ENCODE measurements at places on chromosomes 6 and 20.

DNA sequence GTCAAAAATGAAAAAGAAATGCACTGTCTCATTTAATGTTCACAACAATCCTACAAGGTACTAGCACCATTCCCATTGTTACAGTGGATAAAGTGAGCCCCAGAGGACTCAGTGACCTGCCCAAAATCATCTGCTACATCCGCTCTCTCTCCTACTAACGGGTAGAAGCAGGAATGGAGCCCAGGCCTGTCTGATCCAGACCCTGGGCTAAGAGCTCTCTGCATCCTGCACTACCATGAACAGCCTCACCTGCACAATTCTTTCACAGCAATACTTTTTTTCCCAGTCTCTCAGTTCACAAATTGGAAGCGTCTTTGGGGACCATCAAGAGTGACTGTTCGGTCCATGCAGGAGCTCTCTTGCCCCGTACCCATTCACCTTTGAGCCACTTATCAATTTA is 31.2 kb downstream of the ATP9A start:
- DNase-seq, result no peak

DNA sequence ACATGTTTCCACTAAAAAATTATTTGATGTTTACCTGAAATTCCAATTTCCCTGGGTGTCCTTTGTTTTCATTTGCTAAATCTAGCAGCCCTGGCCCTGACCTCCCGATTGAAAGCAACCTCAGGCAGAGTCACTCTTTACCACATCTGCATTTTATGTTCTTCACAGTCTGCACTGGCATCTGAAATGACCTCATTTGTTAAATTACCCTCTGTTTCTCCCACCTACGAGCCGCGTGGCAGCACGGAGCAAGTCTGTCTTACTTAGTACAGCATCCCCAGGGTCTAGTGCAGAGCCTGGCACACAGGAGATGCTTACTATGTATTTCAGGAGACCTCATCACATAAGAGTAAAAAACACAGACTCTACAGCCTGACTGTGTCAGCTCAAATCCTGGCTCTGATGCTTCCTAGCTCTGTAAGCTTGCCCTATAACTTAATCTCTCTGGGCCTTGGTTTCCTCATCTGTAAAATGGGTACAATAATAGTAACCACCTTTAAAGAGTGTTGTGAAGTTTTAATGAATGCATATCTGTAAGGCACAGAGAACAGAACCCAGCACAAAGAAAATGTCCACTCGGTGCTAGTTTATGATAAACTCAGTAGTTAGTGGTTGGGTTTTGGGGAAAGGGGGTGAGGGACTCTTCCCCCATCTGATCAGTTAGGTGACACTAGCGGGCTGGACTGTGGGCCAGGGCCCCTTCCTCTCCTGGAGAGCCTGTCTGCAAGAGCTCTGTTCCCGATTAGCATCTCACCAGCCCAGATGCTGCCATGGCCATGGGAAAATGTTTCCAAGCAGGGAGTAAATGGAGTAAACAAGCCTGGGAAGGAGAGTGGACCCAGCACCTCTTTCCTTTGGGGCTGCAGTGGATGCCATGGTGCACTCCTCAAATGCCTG is 88.2 kb downstream of the PREX1 start:
- DNase-seq, result no peak

DNA sequence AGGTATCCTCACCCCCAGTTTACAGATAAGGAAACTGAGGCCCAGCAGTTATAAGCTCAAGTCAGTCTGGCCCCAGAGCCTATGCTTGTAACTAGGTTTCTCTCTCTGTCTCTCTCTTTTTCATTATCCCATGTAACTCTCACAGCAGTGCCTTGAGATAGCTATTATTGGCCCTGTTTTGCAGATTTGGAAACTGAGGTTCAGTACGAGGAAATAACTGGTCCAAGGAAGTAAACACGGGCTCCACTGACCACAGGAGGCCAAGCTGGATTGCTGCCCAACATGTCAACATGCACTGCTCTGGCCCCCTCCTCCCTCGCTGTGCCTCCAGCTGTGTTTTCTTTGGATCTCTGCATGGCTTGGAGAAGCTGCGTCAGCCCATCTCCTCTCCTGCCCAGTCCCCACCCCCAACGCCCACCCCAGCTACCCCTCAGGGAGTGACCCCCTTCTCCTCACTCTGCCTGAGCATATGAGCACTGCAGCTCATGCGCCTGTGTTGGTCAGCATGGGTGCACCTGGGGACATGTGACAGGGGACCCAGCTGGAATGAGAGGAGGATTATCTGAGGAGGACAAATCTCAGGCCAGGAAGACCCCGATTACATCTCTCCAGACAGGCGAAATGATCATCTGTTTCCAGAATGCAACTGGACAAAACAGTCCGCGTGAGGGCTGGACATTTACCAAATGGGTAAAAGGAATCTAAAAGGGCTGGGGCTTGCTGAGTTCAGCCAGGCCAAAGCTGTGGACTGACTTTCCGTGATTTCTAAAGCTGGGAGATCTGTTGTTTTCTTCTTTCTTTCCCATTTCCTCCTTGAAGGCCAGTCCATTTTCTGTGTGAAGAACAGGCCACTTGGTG is 7.8 kb upstream of the PLTP start:
- DNase-seq, result no peak

DNA sequence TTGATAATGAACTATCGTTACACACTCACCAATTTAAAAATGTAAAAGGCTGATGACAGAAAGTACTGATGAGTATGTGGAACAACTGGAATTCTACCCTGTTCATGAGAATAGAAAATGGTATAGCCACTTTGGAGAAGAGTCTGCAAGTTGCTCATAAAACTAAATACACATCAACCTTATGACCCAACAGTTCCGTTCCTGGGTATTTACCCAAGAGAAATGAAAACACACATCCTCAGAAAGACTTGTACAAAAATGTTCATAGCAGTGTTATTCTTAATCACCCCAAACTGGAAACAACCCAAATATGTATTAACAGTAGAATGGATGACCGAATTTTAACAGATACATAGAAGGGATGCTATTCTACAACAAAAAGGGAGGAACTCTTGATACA is 145.7 kb upstream of the LRFN2 start:
- DNase-seq, result no peak

DNA sequence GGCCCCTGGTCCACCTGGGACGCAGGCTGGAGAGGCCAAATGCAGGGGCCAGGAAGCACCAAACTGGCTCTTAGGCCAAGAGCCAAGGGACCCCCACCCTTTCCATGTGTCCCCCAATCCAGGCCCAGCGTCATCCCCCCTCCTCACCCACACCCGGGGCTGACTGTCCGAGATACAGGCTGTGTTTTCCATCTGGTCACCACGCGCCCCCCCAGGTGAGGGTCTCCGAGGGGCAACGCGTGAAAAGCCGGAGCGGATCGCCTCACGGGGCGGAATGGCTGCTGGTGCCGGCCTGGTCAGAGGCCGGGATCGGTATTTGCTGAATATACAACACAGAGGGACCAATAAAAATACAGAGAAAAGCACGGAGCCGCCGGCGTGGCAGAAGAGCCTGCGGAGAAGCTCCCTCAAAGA is 5.2 kb upstream of the ABHD16B start:
- DNase-seq, result no peak

DNA sequence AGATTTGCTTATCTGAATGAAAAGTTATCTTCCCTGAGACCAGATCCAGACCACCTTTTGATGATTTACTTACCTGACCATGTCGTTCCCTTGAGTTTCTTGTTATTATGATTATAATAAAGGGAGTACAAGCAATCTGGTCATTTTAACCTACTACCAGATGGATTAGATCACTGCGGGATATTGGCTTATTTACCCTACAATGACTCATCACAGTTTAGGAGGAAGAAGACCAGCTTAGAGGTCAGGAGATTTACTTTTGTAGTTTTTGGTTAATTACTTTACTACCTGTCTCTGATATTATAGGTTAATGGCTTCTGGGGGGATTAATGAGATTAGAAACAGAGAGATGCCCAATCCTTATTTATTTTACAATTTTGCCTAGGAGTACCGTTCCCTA is 10.7 kb downstream of the PKIB start:
- DNase-seq, result no peak

GRCh38 chr6:44470115-44470464 is 82.6 kb downstream of the CDC5L start:
- DNase-seq, result no peak

GRCh38 chr6:169416249-169416648 is 162.6 kb upstream of the THBS2 start:
- no peak for DNase-seq

DNA sequence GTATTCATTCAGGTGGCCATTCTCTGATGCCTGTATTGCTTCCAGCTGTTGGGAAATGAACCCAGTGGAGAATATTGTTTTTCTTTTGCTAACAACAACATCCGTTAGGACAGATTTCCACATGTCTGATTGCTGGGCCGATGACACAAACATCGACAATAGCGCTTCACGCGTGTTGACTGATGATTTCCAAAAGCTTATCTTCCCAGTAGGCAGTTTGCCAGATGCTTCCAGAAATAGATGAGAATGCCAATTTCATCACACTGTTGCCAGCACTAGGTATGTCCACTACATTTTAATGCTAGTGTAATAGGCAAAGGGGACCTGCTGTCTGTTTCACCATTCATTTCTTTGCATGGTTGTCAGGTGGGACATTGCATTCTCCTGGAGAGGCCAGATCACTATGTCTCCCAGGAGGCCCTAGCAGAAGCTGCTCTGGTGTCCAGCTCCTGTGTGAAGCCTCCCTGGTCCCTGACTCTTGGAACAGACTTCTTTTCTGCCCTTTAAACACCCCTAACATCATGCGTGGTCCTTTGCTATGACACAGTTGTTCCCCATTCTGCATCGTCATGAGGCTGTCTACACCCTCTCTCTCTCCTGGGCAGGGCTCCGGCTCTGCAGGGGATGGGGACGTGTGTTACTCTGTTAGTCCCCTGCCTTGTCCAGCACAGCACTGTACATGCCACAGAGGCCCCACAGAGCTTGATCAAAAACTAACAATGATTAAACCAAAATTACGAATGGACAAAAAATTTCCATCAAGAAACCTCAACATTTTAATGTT is 181.6 kb downstream of the CDH26 start:
- DNase-seq, result no peak

- DNase-seq, result no peak
Measured at GRCh38 chr20:1375515-1375914, 17.3 kb downstream of the FKBP1A start.

DNA sequence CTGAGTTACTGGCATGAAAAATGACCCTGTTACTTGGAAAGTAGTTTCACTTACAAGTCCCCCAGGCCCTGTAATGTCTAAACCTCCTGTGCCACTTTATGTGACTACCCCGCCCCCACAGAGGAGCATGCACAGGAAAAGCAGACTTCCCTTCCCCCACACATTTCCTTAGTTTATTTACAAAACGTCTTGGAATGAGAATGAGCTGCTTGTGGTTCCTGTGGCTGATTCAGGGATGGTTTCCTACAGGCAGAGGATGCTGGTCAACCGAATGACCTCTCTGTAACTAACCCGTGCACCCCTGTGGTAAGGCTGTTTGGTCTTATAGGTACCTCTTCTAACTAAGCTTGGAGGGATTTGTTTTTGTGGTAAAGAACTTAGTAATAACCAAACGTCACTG is 28.5 kb downstream of the RSPO3 start:
- peak; percentile 77 for DNase-seq

DNA sequence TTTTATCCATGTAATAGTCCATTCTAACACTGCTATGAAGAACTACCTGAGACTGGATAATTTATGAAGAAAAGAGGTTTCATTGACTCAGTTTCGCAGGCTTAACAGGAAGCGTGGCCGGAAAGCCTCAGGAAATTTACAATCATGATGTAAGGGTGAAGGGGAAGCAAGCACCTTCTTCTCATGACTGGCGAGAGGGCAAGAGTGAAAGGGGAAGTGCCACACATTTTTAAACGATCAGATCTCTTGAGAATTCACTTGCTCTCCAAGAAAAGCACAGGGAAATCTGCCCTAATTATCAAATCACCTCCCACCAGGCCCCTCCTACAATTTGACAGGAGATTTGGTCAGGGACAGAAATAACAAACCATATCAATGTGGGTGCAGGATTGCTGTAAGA is 859.7 kb downstream of the EPHA7 start:
- no peak for DNase-seq

DNA sequence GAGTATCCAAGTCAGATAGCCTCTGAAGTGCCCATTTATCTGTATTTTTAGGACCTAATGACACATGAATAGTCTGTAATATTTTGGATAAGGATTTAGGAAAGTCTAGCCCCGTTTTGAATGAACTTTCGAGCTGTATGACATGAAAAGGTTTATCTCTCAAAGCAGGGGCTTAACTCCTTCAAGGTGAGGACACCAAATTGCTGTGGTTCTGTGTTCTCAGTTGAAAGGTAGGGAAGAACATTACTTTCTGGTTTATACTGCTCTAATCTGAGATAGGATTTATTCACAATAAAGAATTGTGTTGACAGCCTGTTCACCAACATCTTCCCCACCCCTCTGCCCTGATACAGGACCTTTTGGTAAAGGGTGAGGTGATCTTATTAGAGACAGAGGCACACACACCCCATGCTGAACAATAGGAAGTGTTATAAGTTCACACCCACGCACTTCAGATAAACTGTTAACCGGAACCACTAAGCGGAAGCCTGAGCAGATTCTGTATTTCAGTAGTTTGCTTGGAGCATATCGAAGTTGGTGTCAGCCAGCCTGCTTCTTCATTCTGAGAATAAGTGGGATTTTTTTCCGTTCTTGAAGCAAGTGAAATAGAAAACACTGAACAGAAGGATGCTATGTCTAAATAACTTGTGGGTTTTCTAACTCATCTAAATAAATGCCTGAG is 223.3 kb downstream of the TMEM242 start:
- no peak for DNase-seq

- no peak for DNase-seq
Measured at GRCh38 chr6:34671801-34672656, 24.5 kb downstream of the ILRUN start.

DNA sequence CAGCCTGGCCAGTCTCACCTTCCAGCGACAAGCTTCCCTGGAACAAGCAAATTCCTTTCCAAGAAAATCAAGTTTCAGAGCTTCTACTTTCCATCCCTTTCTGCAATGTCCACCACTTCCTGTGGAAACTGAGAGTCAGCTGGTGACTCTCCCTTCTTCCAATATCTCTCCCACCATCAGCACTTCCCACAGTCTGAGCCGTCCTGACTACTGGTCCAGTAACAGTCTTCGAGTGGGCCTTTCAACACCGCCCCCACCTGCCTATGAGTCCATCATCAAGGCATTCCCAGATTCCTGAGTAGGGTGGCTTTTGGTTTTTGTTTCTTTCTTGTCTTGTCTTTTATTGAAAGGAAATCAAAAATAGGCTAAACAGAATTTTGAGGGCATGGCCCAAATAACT is 24.3 kb downstream of the MYCT1 start:
- DNase-seq, result no peak

DNA sequence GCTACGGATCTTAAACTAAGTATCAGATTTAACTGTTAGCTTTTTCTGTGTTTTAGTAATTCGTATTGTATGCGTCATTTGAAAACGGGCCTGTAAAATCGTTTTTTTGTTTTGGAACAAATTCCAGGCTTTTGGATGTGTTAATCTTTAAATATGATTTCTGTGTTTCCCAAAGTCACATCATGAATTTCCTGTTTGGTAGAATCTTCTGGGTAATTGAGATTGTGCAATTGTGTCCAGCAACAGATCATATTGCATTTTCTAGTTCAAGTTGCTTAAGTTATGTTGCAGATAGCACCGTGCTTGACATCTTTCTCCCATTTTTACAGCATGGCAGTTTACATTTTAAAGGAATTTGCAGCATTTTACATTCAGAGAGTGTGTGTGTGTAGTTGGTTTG is 1.9 kb downstream of the MAPK14 start:
- peak; percentile 9 for DNase-seq
